ENCODE measurements at places on chromosomes 12 and 14.
A peak's percentile ranks its signal among the peaks of the same experiment; 100 is the strongest.

- DNase-seq, result no peak
Observed at GRCh38 chr12:109931143-109931542, 31.1 kb downstream of the TCHP start.

DNA sequence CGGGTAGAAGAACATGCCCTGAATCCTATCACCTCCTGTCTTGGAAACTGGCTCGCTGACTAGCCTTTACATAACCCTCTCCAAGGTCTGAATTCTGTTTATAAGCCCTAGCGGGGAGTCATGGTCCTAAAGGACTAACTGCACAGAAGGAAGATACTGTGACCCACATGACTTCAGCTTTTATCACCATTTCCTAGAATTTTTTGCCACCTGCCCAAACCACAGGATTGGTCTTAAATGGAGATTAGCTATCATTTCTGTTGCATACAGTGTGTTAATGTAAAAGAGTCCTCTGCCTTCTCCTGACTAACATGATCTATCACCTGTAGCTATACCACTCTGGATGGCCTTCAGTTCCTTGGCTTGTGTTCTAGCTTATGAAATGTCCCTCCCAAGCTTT, 319.2 kb downstream of the DUSP6 start:
- DNase-seq, result no peak

- DNase-seq, result no peak
Observed at GRCh38 chr12:93050026-93050747, 121.1 kb upstream of the EEA1 start.

DNA sequence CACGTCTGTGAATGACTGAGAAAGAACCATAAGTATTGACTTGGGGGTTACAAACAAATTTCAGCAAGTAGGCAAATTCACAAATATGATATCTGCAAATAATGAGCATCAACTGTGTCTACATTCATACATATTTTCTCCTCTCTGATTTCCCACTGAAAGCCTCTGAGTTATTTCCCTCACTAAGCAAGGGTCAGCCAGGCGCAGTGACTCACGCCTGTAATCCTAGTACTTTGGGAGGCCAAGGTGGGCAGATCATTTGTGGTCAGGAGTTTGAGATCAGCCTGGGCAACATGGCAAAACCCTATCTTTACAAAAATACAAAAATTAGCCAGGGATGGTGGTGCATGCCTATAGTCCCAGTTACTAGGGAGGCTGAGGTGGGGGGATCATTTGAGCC, 80.8 kb downstream of the SLC25A21 start:
- no peak for DNase-seq

- peak; percentile 43 for DNase-seq
Observed at GRCh38 chr12:62435303-62436163, 31.1 kb upstream of the MON2 start.

DNA sequence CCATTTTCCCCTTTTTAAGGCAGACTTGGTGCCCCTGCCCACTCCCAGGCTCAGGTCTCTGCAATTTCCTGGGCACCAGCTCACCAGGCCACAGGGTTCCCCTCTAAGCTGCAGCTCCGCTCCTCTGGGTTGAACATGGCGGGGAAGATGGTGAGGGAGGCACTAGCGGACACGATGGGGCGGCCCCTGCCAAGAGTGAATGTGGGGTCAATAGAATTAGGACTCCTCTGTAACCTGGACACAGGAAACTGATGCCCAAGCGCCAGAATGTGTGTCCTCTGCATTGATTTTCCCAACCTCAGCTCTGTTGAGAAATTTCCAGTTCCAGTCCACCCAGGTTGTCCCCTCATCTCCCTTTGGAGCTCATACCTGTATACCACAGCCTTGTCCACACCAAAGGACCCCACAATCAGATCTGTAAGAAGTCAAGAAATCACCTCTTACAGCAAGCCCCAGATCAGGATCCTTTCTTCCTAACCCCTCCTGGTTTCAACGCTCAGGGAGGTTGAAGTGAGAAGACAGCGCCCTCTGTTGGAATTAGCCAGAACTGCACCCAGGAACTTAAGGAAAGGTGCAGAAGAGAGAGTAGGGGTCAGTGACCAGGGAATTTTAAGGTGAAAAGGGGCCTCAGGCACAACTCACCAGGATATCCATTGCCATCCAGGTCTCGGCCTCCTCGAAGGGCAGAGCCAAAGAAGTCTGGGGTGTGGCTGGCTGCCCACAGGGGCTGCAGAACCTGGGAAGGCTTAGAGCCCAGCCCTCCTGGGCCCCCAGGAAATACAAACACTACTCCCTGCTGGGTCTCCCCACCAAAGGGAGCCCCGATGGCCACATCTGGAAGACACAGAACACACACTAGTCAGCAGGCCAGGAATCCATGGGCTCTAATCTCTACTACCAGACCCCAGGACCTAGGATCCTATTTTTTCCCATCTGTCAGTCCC, 14.7 kb downstream of the ITGA5 start:
- DNase-seq, result no peak

GRCh38 chr14:99734406-99735051, 50.4 kb downstream of the CYP46A1 start:
- DNase-seq, result no peak

DNA sequence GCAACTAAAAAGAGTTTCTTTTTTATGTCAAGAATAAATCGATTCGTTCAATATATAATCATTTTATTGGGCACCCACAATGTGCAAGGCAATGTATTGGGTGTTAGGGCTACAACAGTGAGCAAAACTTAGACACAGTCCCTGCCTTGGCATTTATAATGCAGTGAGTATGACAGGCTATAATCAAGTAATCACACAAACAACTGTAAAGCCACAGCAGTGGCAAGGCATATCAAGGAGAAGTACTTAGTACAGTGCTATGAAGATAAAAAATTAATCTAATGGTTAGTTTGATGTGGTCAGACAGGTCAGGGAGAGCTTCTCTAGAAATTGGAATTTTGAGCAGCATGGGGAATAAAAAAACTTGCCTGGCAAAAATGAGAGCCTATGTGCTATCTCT, 39.5 kb upstream of the OTOGL start:
- DNase-seq, result no peak

- no peak for DNase-seq
Observed at GRCh38 chr12:50505675-50506530, 1.1 kb downstream of the DIP2B start.

DNA sequence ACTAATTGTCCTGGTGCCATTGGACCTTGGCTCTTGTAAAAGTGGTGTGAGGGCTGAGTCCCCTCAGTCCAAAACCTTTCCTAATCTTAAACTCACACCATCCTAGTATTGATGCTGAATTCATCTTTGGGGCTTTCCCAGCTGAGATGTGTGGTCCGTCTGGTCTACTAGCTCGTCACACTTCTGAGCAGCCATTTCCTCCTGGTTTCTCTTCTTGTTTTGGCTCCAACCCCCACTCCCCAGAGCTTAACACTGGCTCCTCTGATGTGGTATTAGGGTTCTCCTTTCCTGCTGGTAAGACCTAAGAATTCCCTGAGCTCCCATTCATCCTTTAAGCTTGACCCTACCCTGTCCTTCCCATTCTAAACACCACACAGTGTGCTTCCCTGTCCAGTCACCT, 900.6 kb downstream of the VRK1 start:
- DNase-seq, result no peak

- DNase-seq, result no peak
Observed at GRCh38 chr14:21248739-21249411, 20.4 kb downstream of the HNRNPC start.

DNA sequence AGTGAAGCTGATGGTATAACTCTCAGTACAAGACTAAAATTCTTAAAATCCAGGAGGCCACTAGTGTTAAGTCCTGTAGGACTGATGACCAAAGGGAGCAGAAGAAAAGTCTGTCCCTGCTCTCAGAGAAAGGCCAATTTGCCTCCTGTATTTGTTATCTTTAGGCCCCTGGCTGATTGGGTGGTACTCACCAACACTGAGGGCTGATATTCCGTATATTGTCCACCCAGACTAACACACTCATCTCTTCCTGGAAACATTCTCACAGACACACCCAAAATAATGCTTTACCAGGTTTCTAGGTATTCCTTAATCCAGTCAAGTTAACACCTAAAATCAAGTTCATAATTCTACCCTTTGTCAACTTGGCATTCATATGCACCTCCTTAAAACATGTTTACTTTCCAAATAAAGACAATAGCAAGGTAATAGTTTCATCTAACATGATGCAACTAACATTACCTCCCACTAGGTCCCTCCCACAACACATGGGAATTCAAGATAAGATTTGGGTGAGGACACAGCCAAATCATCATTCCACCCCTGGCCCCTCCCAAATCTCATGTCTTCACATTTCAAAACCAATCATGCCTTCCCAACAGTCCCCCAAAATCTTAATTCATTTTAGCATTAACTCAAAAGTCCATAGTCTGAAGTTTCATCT, 84.3 kb downstream of the EGLN3 start:
- DNase-seq, result no peak

DNA sequence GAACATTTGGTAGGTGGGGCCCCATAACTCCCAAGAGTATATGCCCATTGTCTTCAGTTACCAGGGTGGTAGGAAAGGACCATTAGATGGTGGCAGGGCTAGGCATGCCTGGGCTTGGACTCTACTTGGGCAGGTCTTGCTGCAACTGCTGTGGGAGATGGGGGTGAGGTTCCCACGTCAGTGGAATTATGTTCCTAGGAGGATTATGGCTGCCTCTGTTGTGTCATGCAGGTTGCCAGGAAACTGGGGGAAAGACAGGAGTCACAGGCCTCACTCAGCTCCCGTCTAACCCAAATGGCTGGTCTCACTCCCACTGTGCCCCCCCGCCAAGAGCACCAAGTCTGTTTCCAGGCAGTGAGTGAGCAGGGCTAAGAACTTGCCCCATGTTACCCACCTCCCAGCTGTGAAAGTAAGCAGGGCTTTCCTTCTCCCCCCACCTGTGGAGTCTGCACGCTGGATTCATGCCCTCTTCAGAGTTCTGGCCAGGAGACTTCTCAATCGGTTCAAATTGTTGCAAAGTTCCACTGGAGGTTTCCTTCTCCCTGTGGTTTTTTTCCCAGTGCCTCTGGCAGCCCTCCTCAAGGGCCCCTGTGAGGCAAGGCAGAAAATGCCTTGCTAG, 337.5 kb downstream of the CCDC91 start:
- no peak for DNase-seq

GRCh38 chr12:48817873-48818830, at the start of gene CACNB3:
Gene CACNB3, plus strand, starts transcription at chr12:48818496. Its CDS starts 434 bp downstream, at chr12:48818930.
- DNase-seq, result peak; percentile 87

- no peak for DNase-seq
Observed at GRCh38 chr14:70726651-70727375, 82.5 kb downstream of the MAP3K9 start.

- DNase-seq, result no peak
Observed at GRCh38 chr14:36129181-36129580, 47.3 kb downstream of the PTCSC3 start.

DNA sequence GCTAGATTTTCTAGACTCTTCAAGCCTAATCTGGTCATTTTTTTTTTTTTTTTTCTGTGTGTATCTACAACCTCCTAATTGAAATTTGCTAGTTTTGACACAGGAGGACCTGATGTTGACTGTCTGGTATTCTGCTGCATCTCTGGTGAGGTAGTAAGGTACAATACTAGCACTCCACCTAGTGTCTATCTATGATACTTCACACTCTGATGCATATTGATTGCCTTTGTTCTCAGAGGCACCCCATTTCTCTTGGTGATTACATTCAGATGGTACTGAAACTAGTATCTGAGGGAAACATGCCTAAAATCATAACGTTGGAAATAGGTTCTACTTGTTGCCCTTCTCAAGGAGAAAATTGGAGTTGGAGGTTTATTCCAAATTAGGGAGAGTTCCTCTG, 930.5 kb upstream of the NOVA1 start:
- DNase-seq, result peak; percentile 39

GRCh38 chr14:94009767-94010166, 12.7 kb downstream of the CCDC197 start:
- no peak for DNase-seq

GRCh38 chr12:120214626-120215356, 13.9 kb upstream of the RPLP0 start:
- DNase-seq, result no peak

GRCh38 chr14:76050797-76051392, 65.3 kb downstream of the IFT43 start:
- DNase-seq, result peak; percentile 80

- DNase-seq, result no peak
Observed at GRCh38 chr12:123912415-123913380, 59.9 kb downstream of the CCDC92 start.

- DNase-seq, result no peak
Observed at GRCh38 chr14:100146531-100147091, 12.8 kb downstream of the DEGS2 start.

DNA sequence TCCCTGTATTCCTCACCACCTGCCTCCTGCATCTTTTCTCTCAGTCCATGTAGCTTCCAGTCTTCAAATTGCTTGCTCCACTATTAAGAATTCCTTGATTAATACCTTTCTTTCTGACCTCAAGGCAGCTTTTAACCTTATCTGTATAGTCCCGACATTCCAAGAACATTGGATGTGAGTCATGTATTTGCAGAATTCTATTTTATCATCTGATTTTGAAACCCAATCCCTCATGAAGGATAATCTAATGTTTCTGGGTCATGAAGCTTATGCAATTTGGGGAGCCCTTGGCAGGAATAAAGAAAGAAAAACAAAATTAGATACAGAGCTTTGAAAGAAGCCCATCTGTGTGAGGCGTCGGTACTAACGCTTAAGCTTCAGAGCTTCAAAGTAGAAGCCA, 63.4 kb upstream of the CCND2 start:
- DNase-seq, result no peak

DNA sequence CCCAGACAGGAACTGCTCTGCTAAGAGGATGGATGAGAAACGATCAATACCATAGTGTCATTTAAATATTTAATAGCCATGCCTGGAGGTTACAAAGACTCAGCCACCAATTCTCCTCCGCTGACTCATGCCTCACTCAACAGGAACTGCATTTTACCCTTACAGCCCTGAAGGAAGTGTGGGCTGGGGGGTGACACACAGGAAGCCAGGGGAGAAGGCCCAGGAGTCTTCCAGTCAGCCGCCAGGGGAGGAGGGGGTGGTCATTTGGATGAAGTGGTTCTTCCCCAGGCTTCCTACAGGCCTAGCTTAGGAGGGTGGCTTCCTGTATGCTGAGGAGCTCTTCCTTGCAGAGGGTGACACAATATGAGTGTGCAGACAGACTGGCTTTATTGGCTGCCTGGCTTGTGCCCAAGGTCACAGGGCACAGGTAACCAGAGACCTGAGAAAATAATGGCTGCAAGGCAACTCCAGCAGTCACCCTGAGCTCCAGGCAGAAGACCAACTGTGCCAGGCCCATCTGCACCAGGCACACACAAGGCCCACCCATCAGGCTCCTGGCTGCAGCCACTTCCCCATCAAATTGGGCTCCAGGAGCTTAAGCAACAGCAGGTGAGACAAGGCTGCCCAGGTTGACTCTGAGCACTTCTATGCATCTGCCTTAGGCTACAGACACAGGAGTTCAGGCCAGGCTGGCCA, 30.6 kb upstream of the RPLP0 start:
- DNase-seq, result no peak

- no peak for DNase-seq
Observed at GRCh38 chr14:102469261-102469660, 40.3 kb downstream of the ANKRD9 start.

GRCh38 chr14:66746316-66747006, 238.5 kb downstream of the GPHN start:
- DNase-seq, result no peak

- DNase-seq, result no peak
Observed at GRCh38 chr12:131644481-131644880, 66.4 kb upstream of the SFSWAP start.

GRCh38 chr14:77615361-77616132, 890 bp downstream of the SPTLC2 start:
- DNase-seq, result no peak

- no peak for DNase-seq
Observed at GRCh38 chr12:92162079-92162478, 16.4 kb upstream of the BTG1 start.

Data from muscle of back (tissue), 13 donors.